Naive thymus-derived CD4-positive, alpha-beta T cell (primary cell): ENCODE measurements at places on chromosomes 7 and 10. TPM values are rescaled to one million over a fixed set of nuclear protein-coding genes. Genes with fewer than 3 reads are reported as not detected.

GRCh38 chr10:43194266-43194665, 56.0 kb downstream of the CSGALNACT2 start:
- H3K27me3 ChIP-seq, result no peaks in the 10 kb centered on the region
- no peak overlapping the region for H3K27ac ChIP-seq
- H3K4me1 ChIP-seq, result no peaks in the 10 kb centered on the region
- H3K4me3 ChIP-seq, result no peak overlapping the region
- no peaks in the 10 kb centered on the region for H3K36me3 ChIP-seq

GRCh38 chr7:151243408-151244195, 4.9 kb downstream of the SMARCD3 start:
- H3K4me1 ChIP-seq, result peaks cover 33% of the 10 kb centered on the region
- H3K27me3 ChIP-seq, result no peaks in the 10 kb centered on the region
- peak; percentile 69 for DNase-seq
- H3K27ac ChIP-seq, result peak overlapping the region; percentile 57

- no peak overlapping the region for H3K4me3 ChIP-seq
- H3K27me3 ChIP-seq, result no peaks in the 10 kb centered on the region
- H3K27ac ChIP-seq, result no peak overlapping the region
Observed at GRCh38 chr10:43061760-43062159, 15.1 kb upstream of the RET start.

DNA sequence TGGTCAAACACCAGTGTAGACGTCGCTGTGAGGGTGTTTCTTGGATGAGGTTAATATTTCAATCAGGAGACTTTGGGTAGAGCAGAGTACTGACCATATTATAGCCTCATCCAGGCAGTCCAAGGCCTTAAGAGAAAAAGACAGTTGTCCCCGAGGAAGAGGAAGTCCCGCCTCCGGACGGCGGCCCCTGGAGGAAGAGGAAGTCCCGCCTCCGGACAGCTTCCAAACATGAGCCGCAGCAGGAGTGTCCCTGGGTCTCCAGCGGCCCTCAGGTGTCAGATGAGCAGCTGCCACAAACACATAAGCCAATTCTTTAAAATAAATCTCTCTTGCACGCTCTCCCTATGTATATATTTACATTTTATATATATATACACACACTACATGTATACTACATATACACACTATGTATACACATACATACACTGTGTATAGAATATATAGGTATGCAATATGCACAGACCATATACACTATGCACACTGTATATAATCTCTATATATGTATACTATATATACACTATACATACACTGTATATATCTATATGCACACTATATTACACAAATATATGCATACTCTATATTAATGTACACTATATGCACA, 37.5 kb downstream of the PWWP2B start:
- H3K4me1 ChIP-seq, result peaks cover 4% of the 10 kb centered on the region
- H3K27me3 ChIP-seq, result no peaks in the 10 kb centered on the region
- no peak overlapping the region for H3K4me3 ChIP-seq
- peak; percentile 38 for DNase-seq

DNA sequence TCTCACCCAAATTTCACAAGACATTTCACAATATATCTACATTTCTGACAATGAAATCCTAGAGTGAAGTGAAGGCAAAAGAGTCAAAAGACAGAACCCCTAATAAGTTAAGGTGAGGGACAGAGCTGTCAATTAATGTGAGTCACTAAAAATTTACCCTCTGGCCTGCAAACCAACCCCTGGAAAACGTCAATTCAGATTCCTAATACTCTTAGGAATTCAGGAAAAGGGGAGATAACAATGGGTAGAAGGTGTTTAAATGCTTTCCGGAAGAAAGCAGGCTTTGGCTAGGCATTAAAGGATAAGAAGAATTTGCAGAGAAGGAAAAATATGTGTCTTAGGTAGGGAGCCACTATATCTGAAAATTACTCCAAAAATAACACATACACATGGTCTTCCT, 299.6 kb downstream of the INHBA start:
- no peaks in the 10 kb centered on the region for H3K4me1 ChIP-seq
- H3K4me3 ChIP-seq, result no peak overlapping the region
- H3K27ac ChIP-seq, result no peak overlapping the region
- no peaks in the 10 kb centered on the region for H3K36me3 ChIP-seq

DNA sequence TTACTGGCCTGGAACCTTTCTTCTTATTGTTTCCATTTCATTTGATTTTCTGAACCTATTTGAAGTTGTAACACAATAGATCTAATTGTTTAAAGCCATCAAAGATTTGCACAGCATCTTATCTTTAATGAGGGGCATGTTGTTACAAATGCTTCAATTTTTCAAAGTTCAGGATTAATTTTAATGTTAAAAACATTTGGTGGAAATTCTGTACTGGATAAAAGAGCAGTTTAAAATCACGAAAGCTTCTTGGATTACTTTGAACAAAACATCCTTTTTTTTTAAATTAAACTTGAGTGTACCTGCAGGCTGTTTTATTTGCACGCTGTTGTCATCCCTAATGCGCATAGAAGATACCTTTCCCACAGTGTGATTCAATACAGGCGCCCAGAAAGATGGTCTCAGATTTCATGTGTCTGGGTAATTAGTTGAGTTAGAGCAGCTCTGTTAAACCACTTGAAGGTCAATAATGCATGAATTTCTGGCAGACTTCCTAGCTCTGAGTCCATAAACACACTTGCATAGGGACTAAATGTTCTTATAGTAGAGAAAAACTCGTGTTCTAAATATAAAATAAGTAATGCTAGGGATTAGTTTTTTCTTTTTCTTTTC, 29.3 kb upstream of the DDX50 start:
- no peaks in the 10 kb centered on the region for H3K27me3 ChIP-seq
- no peak overlapping the region for H3K27ac ChIP-seq

- peaks cover 16% of the 10 kb centered on the region for H3K4me1 ChIP-seq
- H3K4me3 ChIP-seq, result peak overlapping the region; percentile 21
- peak overlapping the region; percentile 23 for H3K27ac ChIP-seq
- no peaks in the 10 kb centered on the region for H3K27me3 ChIP-seq
- H3K36me3 ChIP-seq, result no peaks in the 10 kb centered on the region
Observed at GRCh38 chr7:150937848-150938561, 40.1 kb downstream of the KCNH2 start.

- no peak overlapping the region for H3K4me3 ChIP-seq
- H3K27ac ChIP-seq, result no peak overlapping the region
- H3K27me3 ChIP-seq, result no peaks in the 10 kb centered on the region
- H3K4me1 ChIP-seq, result no peaks in the 10 kb centered on the region
- DNase-seq, result no peak
- no peaks in the 10 kb centered on the region for H3K36me3 ChIP-seq
Observed at GRCh38 chr7:27133409-27134231, 3.1 kb upstream of the HOXA4 start.

DNA sequence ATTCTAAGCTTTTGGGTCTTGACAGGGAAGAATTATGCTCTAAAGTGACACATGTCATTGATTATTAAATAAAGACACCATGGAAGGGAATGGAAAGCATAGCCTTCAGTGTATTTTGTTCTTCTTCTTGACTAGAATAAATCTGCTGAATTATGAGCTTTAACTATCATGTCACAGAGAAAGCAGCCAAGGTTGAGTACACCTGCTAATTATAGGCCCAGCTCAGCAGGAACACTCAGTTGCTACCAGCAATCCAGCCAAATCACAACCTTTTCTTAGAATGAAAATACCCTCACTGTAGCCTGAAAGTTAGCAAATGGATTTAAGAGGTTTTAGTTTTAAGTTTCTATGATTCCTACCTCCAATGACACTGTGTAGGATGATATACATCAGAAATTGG, 225.3 kb upstream of the RHOBTB1 start:
- H3K4me3 ChIP-seq, result no peak overlapping the region
- H3K27me3 ChIP-seq, result no peaks in the 10 kb centered on the region
- no peaks in the 10 kb centered on the region for H3K36me3 ChIP-seq
- DNase-seq, result no peak

DNA sequence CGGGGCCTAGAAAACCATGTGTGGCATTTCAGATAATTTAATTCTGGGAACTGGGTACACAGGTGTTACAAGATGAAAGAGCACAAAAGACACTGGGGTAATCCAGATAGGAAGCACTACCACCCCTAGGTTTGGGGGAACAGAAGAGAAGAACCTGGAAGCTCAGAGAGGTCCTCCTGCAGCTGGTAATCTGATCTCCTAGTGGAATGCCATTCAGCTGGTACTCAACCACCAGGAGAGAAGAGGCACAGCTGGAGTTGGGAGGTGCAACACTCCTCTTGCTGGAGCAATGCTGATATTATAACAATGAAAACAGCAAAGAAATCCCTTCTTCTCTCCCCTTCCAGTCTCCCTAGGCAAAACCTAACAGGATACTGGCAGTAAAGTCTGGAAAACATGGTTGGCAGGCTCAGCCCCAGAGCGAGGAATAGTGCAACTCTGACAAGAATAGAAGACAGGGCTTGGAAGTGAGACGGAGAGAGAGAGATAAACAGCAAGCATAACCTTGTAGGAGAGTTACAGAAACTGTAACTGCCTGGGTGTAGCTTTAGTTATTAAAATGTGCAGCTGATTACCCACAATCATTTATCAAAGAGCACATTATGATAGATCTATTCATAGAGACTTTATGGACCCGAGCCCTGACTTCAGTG, 35.0 kb downstream of the NRF1 start:
- no peak overlapping the region for H3K27ac ChIP-seq
- no peak for DNase-seq
- H3K4me1 ChIP-seq, result no peaks in the 10 kb centered on the region
- no peaks in the 10 kb centered on the region for H3K36me3 ChIP-seq

DNA sequence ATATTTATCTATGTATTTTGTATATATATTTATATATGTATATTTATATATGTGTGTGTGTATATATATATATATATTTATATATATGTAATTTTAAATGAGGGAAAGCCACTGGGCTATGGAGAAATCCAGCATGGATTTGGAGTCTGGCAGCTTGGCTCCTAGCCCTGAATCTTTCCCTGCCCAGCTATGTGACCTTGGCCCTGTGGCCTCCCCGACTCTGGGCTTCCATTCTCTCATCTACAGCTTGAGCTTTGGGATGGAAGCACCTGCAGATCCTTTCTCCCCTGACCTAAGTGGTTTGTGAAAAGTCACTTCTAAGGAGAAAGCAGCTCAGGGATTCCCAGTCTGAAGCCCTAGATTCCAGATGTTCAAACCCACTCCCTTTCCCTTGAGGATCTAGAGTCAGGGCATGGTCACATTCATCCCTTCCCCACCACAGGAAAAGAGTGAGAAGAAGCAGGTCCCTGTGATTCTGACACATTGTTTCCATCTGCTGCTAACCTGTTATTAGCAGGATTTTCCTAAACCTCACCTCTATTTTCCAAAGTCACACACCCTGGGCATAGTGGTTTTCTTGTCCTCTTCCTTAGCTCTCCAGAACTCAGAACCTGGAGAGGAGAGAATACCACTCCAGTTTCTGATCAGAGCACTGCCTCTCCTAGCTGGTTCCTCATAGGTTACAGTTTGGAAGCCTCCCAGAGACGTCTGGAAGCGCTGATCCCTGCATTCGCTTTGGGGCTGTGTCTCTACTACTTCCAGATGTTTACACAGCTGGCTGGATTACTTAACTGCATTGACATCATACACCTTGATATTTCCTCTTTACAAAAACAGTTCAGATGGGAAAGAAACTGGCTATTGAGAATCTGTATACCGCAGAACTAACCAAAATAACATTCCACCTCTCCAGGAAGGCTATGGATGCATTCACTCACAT, 327.5 kb upstream of the ZMIZ1 start:
- no peaks in the 10 kb centered on the region for H3K36me3 ChIP-seq
- H3K27me3 ChIP-seq, result no peaks in the 10 kb centered on the region
- no peak overlapping the region for H3K27ac ChIP-seq

DNA sequence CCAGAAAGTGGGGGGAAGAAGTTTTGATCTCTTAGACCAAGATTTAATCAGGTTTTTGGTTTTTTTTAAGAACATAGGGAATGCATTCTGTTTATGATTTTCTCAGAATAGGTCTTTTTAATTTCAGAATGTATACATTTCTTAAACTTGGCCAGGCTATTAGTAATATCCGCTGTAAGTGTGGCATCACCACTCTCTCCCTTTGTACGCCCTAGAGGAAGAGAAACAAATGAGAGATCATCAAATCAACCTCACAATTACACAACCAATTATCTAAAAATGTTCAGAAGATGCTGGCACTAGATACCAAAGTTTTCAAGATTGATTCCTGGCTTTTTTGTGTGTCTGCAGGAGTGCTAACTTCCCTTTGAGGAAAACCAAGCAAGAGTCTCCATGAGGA, 70.0 kb downstream of the KLF6 start:
- H3K27ac ChIP-seq, result no peak overlapping the region
- H3K27me3 ChIP-seq, result no peaks in the 10 kb centered on the region
- H3K36me3 ChIP-seq, result no peaks in the 10 kb centered on the region
- H3K4me3 ChIP-seq, result no peak overlapping the region
- no peak for DNase-seq

GRCh38 chr7:49520951-49521350, 252.5 kb upstream of the VWC2 start:
- no peaks in the 10 kb centered on the region for H3K36me3 ChIP-seq
- no peak for DNase-seq
- H3K4me1 ChIP-seq, result no peaks in the 10 kb centered on the region
- H3K27me3 ChIP-seq, result no peaks in the 10 kb centered on the region

DNA sequence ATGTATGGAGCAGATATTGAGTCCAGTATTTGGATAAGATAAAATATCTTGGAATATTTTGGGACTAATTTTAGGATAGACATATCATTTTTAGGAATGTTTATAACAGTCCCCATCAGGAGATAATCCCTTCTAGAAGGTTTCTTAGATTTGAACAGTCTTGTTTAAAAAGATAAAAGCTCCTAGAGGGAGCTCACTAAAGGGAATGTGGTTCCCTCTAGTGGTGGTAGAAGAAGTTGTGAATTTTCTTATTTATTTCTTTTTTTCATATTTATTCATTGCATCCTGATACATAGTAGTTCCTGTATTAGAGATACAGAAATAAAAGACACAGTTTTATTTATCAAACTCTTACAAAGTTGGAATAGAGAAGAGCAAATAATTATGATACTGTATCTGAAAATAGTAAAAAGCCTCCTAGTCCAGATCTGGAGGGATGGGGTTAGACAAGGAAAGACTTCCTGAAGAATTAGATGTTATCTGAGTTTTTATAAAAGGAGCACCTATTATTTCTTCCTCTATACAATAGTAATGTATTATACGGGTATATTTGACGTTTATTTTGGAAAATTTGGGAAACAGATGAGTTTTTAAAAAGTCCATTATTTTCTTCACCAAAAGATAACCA, 24.5 kb upstream of the KLF14 start:
- no peak overlapping the region for H3K4me3 ChIP-seq
- DNase-seq, result no peak
- H3K27me3 ChIP-seq, result no peaks in the 10 kb centered on the region
- H3K36me3 ChIP-seq, result no peaks in the 10 kb centered on the region
- no peak overlapping the region for H3K27ac ChIP-seq

DNA sequence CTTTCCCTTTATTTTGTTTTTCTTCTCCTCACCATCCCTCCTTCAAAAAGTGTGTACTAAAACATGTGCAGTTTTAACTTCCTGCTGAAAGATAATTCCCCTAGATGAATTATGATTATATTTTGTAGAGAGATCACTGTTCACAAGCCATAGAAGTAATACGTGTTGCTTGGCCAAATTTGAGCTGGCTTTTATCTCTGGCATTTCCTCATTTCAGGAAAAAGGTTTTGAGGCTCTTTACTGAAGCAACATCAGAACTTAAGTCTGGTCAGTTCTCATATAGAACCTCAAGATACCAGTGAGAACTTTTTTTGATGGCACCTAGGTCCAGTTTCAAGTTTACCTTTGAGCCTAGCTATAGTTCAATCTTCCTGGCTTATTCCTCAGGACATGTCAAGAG, 463.3 kb downstream of the INHBA start:
- no peaks in the 10 kb centered on the region for H3K36me3 ChIP-seq
- no peaks in the 10 kb centered on the region for H3K27me3 ChIP-seq
- H3K4me1 ChIP-seq, result no peaks in the 10 kb centered on the region
- DNase-seq, result no peak
- H3K27ac ChIP-seq, result no peak overlapping the region

Gene C10orf53
- total RNA-seq, result not detected

Gene AGMO
- total RNA-seq, result not detected

Gene C10orf143
- 7.2 TPM for total RNA-seq

Gene PYROXD2
- total RNA-seq, result 8.4 and 11.9 TPM in 2 replicates

Gene GHRHR
- not detected for total RNA-seq

Gene SPAM1
- not detected for total RNA-seq
